HS-27A (cell line): ENCODE measurements at places on chromosomes 2 and 18.

- no peak for DNase-seq
Measured at GRCh38 chr18:75143851-75144250, 65.1 kb downstream of the PTGR3 start.

- DNase-seq: no peak
Measured at GRCh38 chr2:71332435-71332796, 834 bp downstream of the ZNF638 start.

DNA sequence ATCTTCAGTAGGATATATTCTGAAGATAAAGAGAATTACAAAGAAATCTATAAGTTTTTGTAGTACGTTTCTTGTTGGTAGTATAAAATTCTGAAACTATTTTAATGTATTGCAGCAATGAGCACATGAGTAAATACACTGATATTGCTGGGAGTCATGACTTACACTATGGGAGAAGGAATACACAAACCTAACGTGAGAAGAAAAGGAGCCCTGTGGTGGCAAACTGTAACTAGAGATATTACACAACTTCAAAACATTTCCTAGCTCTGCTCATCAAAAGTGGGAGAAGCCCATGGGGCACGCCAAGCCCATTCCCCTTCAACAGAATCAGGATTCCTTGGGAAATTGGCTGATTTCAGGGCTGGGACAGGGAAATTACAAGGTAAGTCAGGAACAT lies 20.5 kb downstream of the SPIRE1 start:
- no peak for DNase-seq

DNA sequence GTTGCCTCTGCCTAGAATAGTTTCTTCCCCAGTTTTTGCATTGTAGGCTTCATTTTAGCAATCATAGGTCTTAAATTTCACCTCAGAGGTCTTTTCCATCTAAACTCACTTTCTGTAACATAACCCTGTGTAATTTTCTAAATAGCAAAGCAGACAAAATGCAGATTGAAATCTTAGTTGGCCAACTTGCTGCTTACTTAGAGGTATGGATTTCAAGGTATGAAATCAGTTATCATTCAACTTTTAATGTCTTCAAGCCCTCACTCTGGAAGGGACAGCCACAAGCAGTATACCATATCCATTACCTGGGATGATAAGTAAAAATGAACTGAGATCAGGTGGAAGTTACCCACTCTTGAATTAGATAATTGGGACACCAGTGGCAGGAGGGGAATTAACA lies 3.9 kb downstream of the CCDC121 start:
- no peak for DNase-seq

GRCh38 chr2:237455764-237456163 lies 31.3 kb upstream of the MLPH start:
- no peak for DNase-seq
